ENCODE measurements at places on chromosomes 16 and 17. TPM values are rescaled to one million over a fixed set of nuclear protein-coding genes. Genes with fewer than 3 reads are reported as not detected.

Gene TAF1C
- 37.5 TPM for polyA plus RNA-seq

GRCh38 chr17:69047368-69048263 lies 13.1 kb downstream of the ABCA9 start:
- no peaks in the 10 kb centered on the region for H3K36me3 ChIP-seq
- H3K4me3 ChIP-seq = no peak overlapping the region

Gene NT5C
- polyA plus RNA-seq = 44.4 TPM

GRCh38 chr17:18143044-18143936 lies 34.7 kb downstream of the MYO15A start:
- no peaks in the 10 kb centered on the region for H3K36me3 ChIP-seq
- DNase-seq = no peak
- no peak overlapping the region for H3K4me3 ChIP-seq
- peaks cover 5% of the 10 kb centered on the region for H3K27me3 ChIP-seq

GRCh38 chr17:66172691-66173223 lies 19.2 kb downstream of the CEP112 start:
- H3K36me3 ChIP-seq = no peaks in the 10 kb centered on the region
- H3K4me1 ChIP-seq = no peaks in the 10 kb centered on the region
- no peak overlapping the region for H3K4me3 ChIP-seq
- H3K27me3 ChIP-seq = no peaks in the 10 kb centered on the region
- no peak for DNase-seq

DNA sequence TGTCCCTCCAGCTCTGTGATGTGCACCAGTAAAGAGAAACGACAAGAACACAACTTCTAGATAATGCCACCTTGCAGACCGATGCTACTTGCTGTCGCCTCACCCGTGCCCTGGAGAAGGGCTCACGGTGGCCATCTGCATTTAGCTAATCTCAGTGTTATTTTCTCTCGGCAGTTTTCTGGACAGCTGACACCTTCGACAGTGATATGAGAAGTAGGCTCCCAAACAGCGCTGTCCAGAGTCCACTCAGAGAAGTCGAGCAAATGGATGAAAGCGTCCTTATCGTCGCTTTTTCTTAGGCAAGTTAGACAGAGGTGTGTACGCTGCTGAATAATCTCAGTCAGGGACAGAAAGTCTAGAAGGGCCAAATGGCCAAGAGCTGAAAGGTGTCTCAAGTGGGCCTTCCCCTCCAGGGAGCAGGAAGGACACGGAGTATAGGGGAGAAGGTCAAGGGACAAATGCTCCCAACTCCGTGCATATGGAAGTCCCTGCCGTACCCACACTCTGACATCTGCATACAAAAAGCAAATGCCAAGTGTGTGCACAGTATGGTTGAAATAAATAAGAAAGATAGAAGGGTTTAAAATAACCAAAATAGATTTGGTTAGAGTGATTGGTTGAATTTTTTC lies 42.4 kb upstream of the MYOCD start:
- no peak for DNase-seq
- H3K27ac ChIP-seq = no peak overlapping the region
- no peaks in the 10 kb centered on the region for H3K36me3 ChIP-seq
- no peaks in the 10 kb centered on the region for H3K27me3 ChIP-seq
- H3K4me1 ChIP-seq = no peaks in the 10 kb centered on the region

Gene TLCD3B
- 0.28 TPM for polyA plus RNA-seq

DNA sequence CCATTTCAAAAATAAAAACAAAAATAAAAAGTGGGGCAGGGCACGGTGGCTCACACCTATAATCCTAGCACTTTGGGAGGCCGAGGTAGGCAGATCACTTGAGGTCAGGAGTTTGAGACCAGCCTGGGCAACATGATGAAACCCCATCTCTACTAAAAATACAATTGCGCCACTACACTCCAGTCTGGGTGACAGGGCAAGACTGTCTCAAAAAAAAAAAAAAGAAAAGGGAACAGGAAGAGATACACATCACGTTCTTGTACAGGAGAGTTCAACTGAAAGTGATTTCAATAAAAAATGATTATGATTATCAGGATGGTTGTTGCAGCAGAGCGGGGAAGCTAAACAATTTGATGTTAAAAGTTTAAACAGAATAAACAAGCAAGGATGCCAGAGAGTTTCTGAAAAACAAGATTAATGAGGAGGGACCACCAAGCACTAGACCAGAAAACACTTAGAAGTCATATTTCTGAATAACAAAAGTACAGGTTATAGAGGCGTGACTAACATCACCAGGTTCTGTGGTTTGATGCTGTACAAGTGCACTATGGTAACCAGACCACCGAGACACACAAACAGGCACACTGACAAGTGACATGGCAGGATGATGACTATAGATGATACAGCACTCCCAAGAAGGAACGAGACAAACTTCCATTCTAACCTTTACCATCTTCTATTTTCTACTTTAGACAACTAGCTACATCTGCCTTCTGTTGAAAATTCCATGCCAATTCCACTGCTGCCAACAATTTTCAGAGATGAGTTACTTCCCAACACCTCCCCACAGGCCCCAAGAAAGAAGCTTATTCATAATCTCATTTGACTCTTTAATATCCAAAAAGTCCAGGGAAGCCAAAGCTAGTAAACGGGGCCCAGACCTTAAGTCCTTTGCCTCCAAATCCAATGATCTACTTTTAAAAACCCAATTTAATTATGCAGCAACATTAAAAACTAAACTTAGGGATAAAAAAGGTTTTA lies 11.8 kb downstream of the DNAJA2 start:
- no peaks in the 10 kb centered on the region for H3K27me3 ChIP-seq
- no peak for DNase-seq
- H3K36me3 ChIP-seq = peaks cover 100% of the 10 kb centered on the region
- H3K27ac ChIP-seq = peak overlapping the region; percentile 74
- no peak overlapping the region for H3K4me3 ChIP-seq

GRCh38 chr17:72164158-72164739 lies 43.4 kb downstream of the SOX9 start:
- H3K36me3 ChIP-seq = no peaks in the 10 kb centered on the region
- DNase-seq = no peak
- peaks cover 9% of the 10 kb centered on the region for H3K27me3 ChIP-seq
- H3K4me1 ChIP-seq = no peaks in the 10 kb centered on the region
- no peak overlapping the region for H3K4me3 ChIP-seq
